ENCODE measurements at places on chromosomes 2 and 18.

- no peak for DNase-seq
Measured at GRCh38 chr18:6778459-6779247, 49.1 kb downstream of the ARHGAP28 start.

DNA sequence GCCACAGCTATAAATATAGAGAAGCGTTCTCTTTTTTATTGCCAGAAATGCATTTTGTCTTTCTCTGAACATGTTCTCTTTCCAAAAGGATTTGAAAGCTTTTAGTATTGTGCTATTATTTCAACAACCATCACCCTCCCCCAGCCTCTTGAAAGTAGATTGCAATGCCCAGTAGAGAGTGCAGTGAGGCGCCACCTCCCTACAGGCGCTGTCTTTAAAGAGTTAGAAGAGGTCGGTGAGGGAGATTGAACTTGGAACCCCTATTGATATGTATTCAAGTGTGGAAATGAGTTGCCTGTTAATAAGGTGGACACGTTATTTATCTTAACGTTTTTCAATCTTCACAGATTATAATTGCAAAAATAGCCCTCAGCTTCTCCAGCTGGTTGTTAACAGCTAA is 360.3 kb downstream of the LRP1B start:
- DNase-seq = no peak

DNA sequence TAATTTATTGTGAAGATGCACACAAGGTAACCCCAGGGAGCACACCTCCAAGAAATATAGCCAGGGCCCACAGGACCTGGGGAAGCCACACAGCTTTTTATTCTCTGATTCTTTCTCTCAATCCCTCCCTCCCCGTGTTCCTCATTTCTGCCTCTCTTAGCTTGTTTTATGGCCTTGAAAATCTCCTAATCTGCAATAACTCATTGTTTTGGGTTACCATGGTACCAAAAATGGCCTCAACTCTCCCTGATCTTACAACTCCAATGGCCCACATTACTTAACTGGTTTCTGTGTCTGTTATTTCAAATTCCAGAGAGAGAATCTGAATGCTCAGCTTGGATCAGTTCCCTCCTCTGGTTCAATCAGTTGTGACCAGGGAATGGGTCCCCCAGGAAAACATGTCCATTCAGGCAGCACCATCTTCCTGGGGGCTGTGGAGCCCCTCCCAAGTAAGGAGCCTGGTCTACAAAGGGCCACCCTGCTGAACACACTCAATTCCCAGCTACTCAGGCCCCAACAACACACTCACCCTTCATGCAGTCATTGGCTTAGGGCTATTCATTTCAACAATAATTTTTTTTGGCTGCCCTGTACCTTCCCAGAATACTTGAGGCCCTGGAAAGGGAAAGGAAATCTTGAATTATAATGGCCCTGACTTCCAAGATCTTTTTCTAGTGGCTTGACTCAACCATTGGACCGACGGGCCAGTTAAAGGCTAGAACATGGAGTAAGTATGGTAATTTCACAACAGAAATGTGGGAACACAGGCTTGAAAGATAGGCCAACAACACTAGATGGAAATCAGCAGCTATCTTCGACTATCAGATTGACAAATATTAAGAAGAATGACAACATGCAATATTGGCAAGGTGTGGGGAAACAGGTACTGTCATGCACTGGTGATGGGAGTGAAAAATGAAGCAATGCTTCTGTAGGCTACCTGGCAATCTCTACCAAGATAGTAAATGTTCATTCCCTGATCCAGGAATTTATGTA is 41.6 kb upstream of the ST3GAL5 start:
- no peak for DNase-seq

DNA sequence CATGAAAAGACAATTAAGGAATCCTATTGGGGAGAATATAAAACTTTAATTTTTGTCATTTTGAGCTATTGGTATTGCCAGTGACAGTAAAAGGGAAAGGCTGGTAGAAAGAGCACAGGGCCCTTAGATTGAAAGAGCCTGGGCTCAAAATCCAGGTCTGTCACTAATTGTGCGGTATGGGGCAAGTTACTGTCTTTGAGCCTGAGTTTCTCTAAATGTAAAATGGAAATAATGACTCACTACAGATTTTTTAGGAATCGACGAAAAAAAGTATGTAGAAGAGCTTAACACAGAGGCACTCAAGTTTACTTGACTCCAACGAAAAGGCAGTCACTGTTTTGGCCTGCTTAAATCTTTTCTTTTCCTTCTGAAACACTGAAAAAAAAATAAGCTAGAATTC is 7.0 kb downstream of the NDUFV2 start:
- DNase-seq = no peak

GRCh38 chr2:74532222-74532621 is 2.5 kb downstream of the HTRA2 start:
- peak; percentile 62 for DNase-seq

- no peak for DNase-seq
Measured at GRCh38 chr2:73938718-73939352, 12.2 kb downstream of the DGUOK start.

- no peak for DNase-seq
Measured at GRCh38 chr18:3982541-3982940, 472.6 kb downstream of the DLGAP1 start.

DNA sequence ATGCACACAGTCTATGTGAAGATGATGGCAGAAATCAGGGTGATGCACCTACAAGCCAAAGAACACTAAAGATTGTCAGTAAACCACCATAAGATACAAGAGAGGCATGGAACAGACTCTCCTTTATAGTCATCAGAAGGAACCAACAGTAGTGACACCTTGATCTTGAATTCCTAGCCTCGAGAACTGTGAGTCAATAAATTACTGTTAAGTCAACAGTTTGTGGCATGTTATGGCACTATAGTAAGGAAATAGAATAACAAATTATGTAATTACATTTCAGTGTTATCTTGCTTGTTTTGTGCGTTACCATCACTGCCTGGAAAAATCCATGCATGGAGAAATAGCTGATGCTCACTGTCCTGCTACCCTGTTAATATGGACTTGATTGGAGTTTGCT is 110.2 kb upstream of the LRP1B start:
- no peak for DNase-seq

- DNase-seq = no peak
Measured at GRCh38 chr2:114007436-114007835, 117.5 kb downstream of the ACTR3 start.

DNA sequence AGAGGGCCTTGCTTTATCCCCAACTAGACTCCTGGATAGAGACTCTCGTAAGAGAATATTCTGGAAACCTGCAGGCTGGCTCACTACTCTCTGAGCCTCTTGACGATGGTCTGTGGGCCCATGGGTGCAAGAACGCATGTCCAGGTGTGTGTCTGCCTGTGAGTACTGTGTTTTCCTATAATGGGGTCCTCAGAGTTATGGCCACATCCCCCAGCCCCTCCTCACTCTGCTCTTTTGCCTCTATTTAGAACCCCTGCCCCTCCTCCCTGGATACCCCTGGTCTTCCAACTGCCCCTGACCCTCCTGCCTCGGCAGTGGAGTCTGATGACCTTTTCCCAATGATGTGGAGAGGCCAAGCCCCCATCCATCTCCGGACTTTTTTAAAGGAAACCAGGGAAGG is 148.1 kb downstream of the ZFP36L2 start:
- DNase-seq = no peak

DNA sequence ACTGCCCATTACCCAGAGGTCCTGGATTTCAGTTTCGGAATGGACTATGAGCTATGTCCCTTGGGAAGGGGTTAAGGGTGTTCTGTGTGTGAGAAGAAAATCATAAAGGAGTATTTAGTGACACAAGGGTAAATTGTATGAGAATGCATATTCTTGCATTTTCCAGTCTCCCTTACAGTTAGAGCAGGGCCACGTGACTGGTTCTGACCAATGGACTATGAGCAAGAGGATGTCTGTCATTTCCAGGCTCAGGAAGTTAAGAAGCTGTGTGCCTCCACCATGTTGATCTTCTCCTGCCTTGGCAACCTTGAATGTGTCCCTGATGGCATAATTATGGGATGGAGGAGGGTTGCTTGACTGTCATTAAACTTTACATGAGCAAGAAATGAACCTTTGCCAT is 94.9 kb downstream of the DHRS9 start:
- no peak for DNase-seq

DNA sequence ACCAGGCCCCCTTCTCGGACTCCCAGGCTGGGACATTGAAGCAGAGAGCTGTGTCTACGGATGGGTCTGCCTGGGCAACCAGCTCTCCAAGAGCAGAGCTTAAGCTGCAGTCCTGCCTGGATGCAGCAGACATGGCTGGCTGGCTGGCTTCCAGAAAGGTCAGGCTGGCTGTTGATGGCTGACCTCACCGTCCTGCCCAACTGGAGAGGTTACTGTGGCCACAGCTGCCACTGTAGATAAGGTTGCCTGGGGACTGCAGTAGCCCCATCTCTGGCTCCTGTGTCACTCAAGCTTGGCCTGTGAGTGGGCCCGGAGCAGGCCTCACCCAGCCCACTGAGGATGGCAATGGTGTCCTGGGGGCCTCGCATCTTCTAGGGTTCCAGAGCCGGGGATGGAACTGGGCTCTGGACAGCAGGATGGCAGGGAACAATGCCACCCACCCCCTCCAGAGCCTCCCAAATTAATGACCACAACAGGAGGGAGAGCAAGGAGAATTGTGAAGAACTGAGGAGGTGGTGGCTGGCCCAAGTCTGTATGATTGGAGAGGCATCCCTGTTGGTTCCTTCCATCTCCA is 37.0 kb upstream of the FOSL2 start:
- DNase-seq = no peak

- peak; percentile 17 for DNase-seq
Measured at GRCh38 chr2:55014962-55015939, 35.0 kb downstream of the RTN4 start.

DNA sequence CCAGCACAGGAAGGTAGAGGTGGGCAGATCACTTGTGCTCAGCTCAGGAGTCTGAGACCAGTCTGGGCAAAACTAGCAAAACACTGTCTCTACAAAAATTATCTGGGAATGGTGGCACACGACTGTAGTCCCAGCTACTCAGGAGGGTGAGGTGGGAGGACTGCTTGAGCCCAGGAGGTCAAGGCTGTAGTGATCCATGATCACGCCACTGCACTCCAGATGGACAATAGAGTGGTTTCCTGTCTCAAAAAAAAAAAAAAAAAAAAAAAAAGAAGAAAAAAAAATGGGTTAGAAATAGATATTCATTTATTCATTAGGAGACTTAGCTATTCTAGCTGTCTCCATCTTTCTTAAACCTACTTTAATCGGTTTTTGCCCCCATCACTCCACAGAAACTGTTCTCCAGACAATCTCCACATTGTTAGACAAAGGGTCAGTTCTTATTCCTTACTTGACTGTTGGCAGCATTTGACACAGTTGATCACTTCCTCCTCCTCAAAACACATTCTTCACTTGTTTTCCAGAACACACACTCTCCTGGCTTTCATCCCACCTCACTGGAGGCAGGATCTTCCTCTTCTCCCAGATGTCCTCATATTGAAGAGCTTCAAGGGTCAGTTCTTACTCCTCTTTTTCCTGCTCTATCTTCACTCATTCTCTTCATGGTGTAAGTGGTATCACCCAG is 103.1 kb downstream of the DTNB start:
- no peak for DNase-seq

DNA sequence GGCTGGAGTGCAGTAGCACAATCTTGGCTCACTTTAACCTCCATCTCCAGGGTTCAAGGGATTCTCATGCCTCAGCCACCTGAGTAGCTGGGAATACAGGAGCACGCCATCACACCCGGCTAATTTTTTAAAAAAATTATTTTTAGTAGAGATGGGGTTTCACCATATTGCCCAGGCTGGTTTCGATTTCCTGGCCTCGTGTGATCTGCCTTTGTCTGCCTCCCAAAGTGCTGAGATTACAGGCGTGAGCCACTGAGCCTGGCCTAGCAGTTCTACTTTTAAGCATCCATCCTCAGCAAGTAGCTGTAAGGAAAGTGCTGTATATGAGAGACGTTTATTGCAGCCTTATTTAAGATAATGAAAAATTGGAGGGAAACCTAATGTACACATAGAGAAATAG is 79.7 kb downstream of the ZDBF2 start:
- DNase-seq = no peak

DNA sequence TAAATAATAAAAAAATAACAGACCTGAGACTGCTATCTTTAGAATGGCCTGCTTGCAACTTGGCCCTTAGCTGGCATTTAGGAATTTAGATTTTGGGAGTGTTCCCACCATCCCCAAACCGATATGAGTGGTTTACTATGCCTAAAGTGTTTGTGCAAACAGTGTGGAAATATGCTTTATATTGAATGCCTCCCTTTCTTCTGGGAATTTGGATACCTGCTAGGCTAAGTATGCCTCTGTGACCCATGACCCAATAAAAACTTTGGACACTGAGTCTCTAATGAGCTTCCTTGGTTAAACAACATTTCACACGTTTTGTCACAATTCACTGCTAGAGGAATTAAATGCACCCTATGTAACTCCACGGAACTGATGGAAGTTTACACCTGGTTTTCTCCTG is 73.2 kb downstream of the BMPR2 start:
- DNase-seq = no peak

- DNase-seq = no peak
Measured at GRCh38 chr2:44573996-44574395, 212.2 kb downstream of the CAMKMT start.

GRCh38 chr18:76437011-76437410 is 58.0 kb downstream of the ZNF516 start:
- DNase-seq = no peak

DNA sequence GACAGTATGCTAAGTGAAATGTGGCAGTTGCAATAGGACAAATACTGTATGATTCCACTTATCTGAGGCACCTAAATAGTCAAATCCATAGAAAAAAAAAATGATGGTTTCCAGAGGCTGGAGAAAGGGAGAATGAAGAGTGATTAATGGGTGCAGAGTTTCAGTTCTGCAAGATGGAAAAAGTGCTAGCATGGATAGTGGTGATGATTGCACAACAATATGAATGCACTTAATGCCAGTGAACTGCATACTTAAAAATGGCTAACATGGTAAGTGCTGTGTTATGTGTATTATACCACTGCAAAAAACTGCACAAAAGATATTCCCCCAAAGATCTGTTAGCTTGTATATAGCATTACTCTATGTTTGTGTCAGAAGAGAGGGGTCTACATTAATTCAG is 185.4 kb downstream of the INHBB start:
- DNase-seq = no peak

GRCh38 chr2:240644171-240644651 is 18.9 kb downstream of the GPR35 start:
- no peak for DNase-seq

- no peak for DNase-seq
Measured at GRCh38 chr2:199147216-199147615, 310.5 kb downstream of the SATB2 start.

- DNase-seq = no peak
Measured at GRCh38 chr2:217142649-217143266, 282.9 kb upstream of the TNP1 start.

Measured in GM13977 (cell line).